ENCODE measurements at places on chromosomes 4 and X. TPM values are rescaled to one million over a fixed set of nuclear protein-coding genes. Genes with fewer than 3 reads are reported as not detected.

Gene TLL1
- total RNA-seq: 12.5 TPM

Gene POF1B
- 3.0 TPM for total RNA-seq

Gene PRDM5
- 3.1 TPM for total RNA-seq

Gene S100G
- total RNA-seq: not detected

Gene TBX22
- total RNA-seq: not detected

Gene CXCL11
- 5.7 TPM for total RNA-seq

Gene CXXC4
- total RNA-seq: under 0.01 TPM

Gene PPP1R2C
- total RNA-seq: not detected

Gene FAM184B
- not detected for total RNA-seq

Gene TLR6
- total RNA-seq: 0.81 TPM

Gene RAB9A
- total RNA-seq: 18.6 TPM

Gene SULT1B1
- total RNA-seq: 1.1 TPM

Gene ALPK1
- total RNA-seq: 5.3 TPM

Gene NUDT10
- 0.13 TPM for total RNA-seq

Gene GIMD1
- not detected for total RNA-seq

Gene ACSL1
- 8.2 TPM for total RNA-seq

Gene GUCY1A1
- total RNA-seq: 33.7 TPM

Gene GLOD5
- total RNA-seq: not detected

All from bladder microvascular endothelial cell (primary cell).